Hypothalamus (tissue), 51 donors: ENCODE measurements at places on chromosomes 16 and 17.

DNA sequence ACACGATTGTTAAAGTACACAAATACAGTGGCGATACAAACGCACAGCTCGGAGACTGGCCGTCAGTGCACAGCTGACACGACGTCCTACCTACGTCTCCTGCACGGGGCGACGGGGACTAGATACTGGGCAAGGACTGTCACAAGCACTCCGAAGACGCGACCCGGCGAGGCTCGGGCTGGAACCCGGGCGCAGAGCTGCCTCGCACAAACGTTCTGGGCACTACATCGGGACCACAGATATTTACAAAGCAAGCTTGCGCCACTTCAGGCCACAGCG, 13.8 kb downstream of the SLC16A3 start:
- no peak for DNase-seq

- DNase-seq = no peak
Measured at GRCh38 chr16:84724606-84725309, 25.0 kb downstream of the USP10 start.

DNA sequence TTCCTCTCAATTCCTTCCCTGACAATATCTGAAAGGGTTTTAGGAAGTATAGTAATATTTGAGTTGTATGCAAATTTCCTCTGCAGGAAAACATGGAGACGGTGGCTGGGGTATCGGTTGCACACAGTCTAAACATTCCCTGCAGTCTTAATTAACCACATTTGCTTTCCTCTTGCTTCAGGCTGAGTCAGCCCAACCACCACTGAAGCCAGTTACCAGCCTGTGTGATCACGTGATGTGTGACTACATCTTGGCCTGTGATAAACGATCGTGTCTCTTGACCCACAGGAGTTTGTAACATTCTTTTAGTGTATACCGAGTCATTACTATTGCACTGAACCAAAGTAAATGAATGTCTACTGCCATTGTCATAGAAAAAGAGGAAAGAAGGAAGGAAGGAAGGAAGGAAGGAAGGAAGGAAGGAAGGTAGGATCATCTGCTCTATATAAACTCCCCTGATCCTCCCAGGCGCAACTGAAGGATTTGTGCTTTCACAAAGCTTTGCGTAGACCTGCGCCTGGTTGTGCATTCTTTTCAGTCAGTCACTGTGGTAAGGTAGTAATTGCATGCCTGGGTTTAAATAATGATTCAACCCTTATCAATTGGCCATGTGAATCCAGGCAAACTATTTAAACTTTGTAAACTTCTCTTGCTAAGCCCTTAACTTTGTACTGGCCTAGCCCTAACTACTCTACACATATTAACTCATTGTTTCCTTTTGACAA, 280.6 kb upstream of the SALL1 start:
- no peak for DNase-seq

DNA sequence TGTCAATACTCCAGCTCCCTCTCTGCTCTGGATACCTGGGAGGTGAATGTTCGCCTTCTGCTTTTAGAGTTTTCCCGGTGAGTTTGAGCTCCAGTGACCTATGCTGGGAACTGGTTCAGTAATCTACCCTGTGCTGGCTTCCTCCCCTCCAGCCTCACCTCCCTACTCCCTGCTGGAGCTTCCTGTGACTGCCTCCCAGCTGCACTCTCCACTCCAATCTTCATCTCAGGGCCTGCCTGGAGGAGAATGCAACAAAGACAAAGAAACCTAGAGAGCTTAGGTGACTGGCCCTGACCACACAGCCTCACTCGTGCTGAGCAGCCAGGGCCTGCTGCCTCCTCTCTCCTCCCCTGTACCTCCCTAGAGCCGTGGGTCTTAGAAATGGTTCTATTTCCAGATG, 101.6 kb upstream of the FOXF1 start:
- no peak for DNase-seq

DNA sequence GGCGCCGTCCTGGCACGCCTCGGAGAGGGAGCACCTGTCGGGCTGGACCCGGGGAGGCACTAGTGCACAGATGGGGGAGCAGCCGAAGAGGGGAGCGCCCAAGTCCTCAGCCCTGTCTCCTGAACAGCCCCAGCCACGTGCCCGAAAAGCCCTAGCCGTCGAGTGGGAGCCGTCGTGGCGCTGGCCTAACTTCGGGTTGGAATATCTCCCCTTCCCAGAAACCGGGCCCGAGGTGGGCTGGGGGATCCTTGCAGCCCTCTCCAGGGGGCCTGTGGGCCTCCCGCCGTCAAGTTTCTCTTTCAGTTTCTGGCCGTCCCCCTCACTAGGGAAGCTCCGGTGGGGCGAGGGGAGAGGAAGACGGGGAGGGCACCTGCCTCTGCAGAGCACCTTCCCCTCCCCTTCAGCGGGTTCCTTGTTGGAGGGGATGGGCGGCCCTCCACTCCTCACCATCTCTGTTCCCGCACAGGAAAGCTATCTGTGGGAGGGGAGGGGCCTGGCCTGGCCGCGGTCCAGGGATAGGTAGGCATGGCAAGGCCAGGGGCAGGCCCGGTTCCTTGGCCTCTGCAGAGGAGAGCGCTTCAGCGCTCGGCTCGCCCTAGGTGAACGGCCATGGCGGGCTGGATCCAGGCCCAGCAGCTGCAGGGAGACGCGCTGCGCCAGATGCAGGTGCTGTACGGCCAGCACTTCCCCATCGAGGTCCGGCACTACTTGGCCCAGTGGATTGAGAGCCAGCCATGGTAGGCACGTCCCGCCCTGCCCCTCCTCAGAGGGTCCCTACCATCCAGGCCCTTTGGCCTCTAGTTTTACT, 709 bp downstream of the STAT5A start:
- no peak for DNase-seq

GRCh38 chr17:75876190-75876937, 2.0 kb downstream of the TRIM47 start:
- no peak for DNase-seq

GRCh38 chr16:73792199-73793020, 504.2 kb upstream of the PSMD7 start:
- DNase-seq = no peak

GRCh38 chr16:2973093-2973492, 3.9 kb downstream of the PAQR4 start:
- no peak for DNase-seq
